ENCODE measurements at places on chromosomes 6 and 20.

GRCh38 chr6:105317607-105318533 is 85.0 kb downstream of the PREP start:
- DNase-seq: peak; percentile 36

DNA sequence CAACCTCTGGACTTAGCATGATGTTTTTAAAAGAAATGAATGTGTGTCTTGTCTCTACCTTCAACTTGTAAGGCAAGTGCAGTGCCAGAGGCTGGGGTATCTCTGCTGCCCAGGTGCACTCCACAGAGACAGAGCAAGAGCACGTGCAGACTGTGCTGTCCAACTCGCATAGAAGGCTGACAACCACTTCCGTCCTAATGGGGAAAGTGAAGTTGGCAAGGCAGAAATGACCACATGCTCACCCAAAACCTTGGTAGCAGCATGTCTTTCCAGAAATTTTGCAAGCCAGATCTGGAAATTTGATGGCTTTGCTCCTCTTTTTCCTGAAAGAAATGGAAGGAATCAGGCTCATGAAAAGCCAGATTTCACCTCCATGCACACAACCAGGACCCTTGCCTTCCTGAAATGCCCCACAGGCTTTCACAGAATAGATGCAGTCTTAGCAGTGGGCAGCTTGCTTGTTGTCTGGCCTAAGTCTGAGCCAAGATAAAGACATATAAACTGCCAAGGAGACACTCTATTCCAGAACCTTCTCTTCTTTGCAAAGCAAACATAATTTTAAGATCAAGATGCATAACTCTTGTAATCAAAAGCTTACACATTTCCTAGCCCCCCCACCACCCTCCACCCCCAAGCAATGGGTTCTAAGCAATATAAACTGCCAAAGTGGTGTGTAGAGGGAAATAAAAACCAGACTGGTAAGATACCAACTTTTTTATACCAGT is 26.8 kb downstream of the SLC22A3 start:
- DNase-seq: no peak

DNA sequence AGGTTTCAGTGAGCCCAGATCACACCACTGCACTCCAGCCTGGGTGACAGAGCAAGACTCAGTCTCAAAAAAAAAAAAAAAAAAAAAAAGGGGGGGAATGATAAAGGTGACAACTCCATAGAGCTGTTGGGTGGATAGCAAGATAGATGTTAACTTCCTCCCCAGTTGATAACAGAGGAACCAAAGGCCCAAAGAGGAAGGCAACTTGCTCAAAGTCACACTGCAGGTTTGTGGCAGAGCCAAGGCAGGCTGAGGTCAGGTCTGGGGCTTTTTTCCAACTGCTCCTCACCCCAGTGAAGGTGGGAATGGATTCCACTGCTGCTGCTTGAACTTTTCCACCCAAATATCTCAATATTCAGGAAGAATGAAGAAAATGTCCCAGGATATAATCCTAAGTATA is 26.7 kb downstream of the HCK start:
- no peak for DNase-seq

DNA sequence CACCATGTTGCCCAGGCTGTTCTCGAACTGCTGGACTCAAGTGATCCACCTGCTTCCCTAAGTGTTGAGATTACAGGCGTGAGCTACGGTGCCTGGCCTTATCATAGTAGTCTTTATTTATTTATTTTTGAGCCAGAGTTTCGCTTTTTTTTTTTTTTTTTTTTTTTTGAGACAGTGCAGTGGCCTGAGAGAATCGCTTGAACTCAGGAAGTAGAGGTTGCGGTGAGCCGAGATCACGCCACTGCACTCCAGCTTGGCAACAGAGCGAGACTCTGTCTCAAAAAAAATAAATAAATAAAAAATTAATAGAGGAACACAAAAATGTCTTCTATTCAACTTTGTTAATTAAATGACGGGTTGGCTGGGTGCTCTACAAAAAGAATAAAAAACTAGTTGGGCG is 12.9 kb downstream of the MAPRE1 start:
- DNase-seq: no peak

GRCh38 chr6:82910395-82910794 is 155.2 kb downstream of the UBE3D start:
- no peak for DNase-seq

GRCh38 chr6:79084693-79085092 is 6.6 kb upstream of the PHIP start:
- no peak for DNase-seq

DNA sequence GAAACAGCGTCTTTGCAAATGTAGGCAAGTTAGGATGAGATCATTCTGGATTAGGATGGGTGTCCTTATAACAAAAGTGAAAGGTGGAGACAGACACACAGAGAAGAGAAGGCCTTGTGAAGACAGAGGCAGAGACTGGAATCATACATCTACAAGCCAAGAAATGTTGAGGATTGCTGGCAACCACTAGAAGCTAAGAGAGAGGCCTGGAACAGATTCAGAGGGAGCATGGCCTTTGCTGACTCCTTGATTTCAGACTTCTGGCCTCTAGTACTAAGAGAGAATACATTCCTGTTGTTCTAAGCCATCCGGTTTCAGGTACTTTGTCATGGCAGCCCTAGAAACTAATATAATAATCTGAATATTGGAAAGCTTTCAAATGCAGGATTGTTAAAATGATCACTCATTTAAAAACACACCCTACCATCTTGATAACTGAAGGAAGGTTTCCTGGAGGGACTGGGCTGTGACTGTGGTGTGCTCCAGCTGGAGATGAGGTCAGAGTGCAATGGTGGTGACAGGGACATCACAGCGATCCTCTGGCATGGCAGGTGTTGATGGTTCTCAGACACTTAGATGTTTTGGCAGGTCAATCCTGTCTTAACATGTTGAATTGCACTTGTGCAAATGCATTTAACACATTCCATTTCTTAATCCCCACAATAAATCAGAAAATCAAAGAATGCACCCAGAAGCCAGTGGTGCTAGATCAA is 25.1 kb downstream of the CD83 start:
- DNase-seq: no peak

DNA sequence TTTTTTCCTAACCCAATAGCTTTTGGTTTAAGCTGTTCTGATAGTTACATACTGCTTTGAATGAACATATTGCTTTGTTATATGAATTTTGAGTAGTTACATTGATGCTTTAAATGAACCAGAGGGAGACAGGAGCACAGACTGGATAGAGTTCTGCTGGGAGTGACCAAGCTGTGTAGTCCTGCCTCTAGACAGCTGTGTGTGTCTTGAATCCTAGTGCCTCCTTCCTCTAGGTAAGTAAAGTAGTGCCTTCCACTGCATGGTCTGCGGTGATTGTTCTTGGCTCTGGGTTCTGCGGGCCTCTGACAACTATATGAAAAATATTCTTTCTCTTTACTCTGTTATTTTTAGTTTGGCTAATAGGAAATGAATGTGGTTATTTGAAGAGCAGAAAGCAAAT is 46.0 kb upstream of the ADGRG6 start:
- no peak for DNase-seq

GRCh38 chr6:36320475-36320874 is 16.2 kb downstream of the BNIP5 start:
- DNase-seq: no peak

- DNase-seq: peak; percentile 84
Measured at GRCh38 chr20:325889-326644, 715 bp downstream of the SOX12 start.

DNA sequence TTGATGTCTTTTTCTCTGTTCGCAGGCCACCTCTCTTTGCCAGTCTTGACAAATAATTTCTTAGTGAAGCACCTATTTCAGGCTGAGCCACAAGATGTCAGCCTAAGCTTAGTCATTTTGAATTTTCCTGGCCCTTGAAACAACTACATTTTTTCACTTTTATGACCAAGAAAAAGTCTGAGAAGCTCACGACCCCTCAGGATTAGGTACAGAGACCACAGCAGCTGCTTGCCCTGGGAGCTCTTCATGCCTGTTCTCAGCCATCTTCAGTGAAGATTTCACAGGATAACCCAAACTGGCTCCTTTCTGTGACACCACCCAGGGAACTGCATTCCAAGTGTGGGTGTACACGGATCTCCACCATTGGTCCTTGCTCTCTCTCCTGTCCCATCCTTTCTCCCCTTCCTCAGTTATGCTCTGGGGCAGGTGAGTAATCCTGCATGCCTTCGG is 38.4 kb upstream of the SPTLC3 start:
- DNase-seq: peak; percentile 60

GRCh38 chr20:21096321-21097043 is 9.7 kb downstream of the LINC00237 start:
- peak; percentile 70 for DNase-seq

- no peak for DNase-seq
Measured at GRCh38 chr6:135030056-135030473, 24.6 kb downstream of the HBS1L start.

DNA sequence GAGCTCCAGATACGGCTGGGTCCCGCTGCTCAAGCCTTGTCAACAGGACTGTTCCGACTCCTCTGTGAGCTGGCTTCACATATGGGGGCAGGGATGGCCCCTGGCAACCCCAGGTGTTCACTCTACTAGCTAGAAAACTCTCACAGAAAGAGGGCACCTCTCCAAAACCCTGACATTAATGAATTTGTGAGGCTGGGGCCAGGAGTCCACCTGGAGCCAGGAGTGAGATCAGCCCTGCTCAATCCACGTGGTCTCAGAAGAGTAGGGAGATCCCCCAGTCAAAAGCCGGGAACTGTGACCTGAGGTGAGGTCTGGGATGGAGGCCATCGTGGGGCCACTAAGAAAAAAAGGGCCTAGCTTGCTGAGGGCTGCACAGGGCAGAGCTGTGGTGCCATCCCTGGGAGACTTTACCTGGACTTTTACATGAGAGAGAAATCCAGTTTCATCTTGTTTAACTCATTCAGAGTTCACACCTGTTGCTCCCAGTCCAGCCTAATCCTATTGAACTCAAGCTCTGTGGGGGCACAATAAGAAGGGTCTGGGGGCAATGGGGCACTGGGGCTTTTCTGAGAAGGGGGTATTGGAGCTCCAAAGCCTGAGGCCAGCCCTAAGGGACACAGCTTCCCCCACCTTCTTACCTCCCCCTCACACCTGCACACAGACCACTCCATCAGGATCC is 144.3 kb upstream of the MLN start:
- DNase-seq: no peak

DNA sequence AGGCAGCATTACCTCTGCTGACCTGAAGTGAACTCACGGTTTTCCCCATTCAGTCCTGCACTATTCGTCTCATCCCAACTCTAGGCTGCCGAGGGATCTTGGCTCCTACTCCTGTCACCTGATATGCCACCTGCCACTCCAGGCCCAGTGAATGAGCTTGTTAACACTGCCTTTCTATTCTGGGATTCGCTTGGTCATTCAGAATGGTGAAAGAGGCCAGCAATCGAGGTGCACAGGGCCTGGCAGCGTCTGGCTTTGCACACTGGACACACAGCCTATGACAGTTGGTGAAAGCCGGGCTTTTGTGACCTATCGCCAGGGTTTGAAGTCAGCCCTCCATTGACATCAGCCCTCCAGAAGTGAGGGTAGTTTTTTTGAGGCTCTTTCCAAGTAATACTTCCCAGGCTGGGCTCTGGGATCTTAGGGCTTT is 59.3 kb upstream of the MYL9 start:
- DNase-seq: no peak

DNA sequence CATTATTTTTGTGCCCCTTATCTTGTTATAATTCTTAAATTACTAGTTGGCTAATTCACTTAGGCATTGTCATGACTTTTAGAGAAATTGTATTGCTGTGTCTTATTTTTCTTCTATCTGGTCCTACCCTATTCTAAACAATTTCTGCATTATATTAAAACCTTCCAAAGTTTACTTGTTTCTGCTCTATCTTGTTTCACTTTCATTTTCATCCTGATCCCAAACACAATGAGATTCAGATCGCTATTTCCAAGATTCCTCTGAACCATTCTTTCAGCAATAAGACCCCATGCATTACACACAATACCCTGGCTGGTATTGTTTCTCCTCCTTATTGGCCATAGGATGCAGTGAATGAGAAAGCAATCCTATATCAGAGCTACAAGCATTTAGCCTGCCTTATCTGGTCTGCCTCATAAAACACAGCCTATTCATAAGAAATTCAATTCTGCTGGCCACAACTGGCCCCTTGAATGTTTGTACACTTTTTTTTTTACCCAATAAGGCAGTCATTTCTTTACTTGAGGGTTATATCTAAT is 69.9 kb upstream of the POU3F2 start:
- DNase-seq: no peak

DNA sequence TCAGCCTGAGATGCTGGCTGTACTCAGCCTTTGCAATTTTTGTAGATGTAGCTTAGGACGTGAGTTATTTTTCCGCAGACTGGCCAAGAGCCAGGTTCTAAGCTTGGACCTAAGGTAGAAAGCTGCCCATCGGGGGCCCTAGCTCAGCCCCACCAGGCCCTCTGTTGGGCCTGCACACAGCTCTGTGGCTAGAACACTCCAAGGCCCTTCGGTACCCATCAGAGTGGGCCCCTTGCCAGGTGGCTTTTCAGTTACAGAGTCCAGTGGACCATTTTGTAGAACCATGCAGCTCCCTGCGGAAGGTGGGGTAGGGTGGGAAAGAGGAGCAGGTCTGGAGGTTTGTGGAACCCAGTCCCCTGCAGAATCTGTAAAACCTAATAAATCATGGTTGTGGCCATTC is 22.6 kb downstream of the UCKL1 start:
- DNase-seq: no peak

GRCh38 chr20:12068121-12068520 is 150.4 kb downstream of the BTBD3 start:
- peak; percentile 92 for DNase-seq

DNA sequence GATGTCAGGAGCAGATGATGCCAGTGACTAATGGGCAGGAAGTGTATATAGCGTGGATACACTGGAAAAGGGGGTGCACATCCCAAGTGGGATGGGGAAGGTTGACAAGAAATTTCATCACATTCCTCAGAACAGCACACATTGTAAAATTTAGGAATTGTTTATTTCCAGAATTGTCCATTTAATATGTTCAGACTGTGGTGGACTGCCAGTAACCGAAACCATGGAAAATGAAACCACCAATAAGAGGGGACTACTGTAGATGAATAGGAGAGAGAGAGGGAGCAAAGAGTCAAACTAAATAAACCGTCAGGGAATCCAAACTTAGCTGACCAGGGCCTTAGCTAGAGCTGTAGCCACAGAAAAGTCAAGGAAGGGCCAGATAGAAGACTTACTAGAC is 164.4 kb upstream of the PRDM1 start:
- DNase-seq: no peak

GRCh38 chr6:110404607-110405006 is 10.8 kb downstream of the DDO start:
- DNase-seq: no peak

- DNase-seq: no peak
Measured at GRCh38 chr20:14866841-14867514, 529.6 kb upstream of the FLRT3 start.

DNA sequence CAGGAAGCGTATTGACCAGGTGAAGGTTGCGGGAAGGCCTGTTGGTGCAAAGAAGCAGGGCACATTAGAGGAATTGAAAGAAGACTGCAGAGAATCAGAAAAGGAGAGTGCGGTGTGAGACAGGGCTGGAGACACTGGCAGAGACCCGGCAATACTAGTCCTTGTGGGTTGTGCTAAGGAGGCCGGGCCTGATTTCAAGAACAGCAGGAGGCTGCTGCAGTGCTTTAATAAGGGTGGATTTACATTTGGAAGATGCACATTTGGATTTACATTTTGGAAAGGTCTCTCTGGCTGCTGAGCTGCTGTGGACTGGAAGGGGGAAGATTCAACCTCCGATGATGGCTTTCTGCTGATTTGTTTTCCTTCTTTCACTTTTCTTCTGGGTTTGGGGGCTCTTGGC is 167.8 kb downstream of the SLC24A3 start:
- no peak for DNase-seq

GRCh38 chr6:35230950-35231349 is 17.2 kb downstream of the SCUBE3 start:
- DNase-seq: no peak

All from mesendoderm (in vitro differentiated cells).